Stimulated activated CD8-positive, alpha-beta memory T cell treated with anti-CD3 and anti-CD28 coated beads, Interleukin-7, amount 100 ng/mL, for 48 hours (primary cell): ENCODE measurements at places on chromosomes 11 and 22.

GRCh38 chr11:42315846-42316245 lies 856.4 kb upstream of the LRRC4C start:
- DNase-seq, result no peak

DNA sequence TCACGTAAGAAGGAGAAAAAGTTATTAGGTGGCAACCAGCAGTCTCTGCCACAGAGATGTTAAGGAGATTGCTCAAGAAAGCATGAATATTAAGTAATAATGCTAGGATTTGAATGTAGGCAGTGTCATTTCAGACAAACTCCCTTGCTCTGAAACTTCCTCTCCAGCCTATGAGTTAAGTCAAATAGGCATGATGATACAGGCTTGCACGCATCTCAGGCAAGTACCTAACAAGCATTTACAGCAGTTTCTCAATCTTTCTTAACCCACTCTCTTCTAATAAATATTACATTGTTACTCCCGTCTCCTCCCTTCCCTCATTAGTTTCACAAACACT lies 72.7 kb downstream of the RAB38 start:
- DNase-seq, result no peak

- no peak for DNase-seq
Observed at GRCh38 chr22:41271787-41272186, 14.2 kb downstream of the RANGAP1 start.

GRCh38 chr22:26735019-26735409 lies 77.6 kb downstream of the MIAT start:
- no peak for DNase-seq

DNA sequence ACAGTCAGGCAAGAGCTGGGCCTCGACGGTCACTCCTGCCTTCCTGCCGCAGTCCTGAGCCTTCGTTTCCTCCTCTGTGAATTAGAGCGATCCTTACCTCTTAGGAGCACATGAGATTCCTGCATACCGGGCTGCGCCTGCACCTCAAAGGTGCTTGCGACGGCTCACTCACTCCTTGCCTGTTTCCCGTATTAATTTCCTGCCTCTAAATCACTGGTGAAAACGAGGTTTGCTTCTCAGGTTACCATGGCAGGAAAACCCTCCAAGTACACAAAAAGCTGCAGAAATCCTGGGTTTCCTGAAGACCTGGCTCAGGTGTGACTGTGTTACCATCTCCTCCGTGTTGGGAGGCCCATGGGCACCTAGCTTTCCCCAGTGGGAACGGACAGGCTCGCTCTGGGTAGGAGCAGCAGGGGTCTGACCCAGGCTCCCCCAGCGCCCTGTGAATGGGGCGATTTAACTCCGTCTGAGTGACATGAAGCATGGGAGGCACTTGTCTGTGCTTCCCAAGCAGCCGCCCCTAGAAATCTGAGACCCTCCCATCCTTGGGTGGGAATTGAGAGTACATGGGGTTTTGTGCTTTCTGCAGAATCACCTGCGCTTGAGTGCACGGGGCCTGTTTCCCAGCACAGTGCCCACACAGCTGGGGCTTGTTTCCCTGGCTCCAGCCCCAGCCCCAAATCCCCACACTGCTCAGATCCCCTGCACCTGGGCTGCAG lies 64.8 kb downstream of the PHF21B start:
- no peak for DNase-seq

GRCh38 chr22:24325105-24325757 lies 54.6 kb downstream of the SPECC1L start:
- DNase-seq, result no peak

GRCh38 chr11:102936864-102937509 lies 18.5 kb downstream of the MMP13 start:
- DNase-seq, result no peak

DNA sequence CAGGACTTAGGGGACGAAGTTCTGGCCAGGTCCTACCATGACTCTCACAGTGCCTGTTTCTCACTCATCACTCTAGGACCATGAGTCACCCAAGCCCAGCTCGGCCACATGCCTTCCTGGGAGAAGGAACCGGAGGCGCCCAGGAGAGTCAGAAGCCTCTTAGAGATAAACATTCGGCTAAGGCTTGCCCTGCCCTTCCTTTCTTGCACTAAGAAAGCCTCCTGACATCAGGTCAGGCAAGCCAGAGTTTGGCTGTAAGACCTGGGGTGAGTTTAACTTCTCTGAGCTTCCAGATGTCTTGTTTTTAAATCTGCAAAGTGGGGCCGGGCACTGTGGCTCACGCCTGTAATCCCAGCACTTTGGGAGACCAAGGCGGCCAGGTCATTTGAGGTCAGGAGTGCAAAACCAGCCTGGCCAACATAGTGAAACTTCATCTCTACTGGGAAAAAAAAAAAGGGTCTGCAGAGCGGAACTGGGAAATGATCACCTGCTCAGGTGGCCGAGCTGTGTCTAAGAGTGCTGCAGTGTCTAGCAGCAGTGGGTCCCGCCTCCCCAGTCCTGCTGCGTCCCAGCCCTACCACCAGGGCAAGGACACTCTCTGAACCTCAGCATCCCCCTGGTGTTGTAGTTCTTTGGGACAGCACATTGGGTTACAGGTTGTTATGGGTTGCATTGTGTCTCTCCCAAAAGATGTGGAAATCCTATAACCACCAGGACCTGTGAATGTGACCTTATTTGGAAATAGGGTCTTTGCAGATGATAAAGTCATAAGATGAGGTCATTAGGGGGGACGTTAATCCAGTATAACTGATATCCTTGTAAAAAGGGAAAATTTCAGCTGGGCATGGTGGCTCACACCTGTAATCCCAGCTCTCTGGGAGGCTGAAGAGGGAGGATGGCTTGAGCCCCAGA lies 1.8 kb upstream of the CARS1 start:
- no peak for DNase-seq

DNA sequence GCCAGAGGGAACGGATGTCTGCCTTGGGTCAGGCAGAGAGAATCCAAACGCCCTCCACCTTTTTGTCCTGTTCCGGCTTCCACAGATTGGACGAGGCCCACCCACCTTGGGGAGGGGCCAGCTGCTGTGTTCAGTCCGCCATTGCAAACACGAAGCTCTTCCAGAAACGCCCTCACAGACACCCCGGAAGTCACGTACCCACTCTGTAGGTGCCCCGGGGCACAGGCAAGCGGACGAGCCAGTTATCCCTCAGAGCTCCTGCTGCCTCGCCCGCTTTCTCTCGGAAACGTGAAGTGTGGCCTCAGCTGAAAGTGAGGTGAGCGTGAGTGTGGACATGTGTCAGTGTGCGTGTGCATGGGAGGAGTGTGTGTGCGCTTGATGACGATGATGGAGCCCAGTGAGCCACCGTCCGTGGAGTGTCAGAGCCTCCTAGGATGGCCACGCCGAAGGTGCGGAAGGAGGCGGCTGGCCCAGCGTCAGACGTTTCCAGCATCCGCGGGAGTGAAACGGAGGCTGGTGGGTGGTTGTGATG lies 869.2 kb downstream of the TBC1D22A start:
- DNase-seq, result no peak

GRCh38 chr22:50000587-50001387 lies 11.8 kb downstream of the IL17REL start:
- no peak for DNase-seq

DNA sequence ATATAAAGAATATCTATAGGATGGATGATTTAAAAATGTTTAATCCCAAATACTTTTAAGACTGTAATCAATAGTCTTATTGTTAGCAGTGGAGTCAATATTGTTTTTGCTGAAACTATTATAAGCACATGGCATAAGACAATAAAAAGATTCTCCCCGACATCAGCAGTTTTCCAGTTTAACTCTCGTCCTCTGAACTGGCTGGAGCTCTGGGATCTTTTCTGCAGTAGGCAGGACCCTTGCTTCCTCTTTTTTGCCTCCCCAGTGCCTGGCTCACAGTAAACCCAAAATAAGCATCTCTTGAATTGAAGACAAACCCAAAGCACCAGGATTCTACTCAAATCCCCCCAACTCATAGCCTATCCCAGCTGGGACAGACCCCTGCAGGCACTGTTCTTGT lies 32.9 kb downstream of the KCNJ1 start:
- DNase-seq, result no peak

- no peak for DNase-seq
Observed at GRCh38 chr22:47549741-47550340, 787.4 kb downstream of the TBC1D22A start.

DNA sequence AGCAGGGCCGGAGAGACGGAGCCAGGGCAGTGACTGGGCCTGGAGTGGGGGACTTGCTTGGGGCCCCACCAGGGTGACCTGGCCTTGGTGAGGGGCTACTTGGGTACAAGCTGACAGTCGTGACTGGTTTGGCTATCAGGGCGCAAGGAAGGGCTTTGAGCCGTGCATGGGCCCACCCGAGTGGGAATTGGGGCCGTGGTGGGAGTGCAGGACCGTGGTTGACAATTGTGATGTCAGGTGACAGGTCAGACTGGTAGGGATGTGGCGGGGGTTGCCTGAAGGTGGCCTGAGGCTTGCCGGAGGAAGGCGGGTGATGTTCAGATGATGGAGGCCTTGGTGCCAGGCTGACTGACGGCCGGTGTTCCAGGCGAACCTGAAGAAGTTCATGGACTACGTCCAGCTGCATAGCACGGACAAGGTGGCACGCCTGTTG lies 5.6 kb downstream of the SHANK3 start:
- no peak for DNase-seq

DNA sequence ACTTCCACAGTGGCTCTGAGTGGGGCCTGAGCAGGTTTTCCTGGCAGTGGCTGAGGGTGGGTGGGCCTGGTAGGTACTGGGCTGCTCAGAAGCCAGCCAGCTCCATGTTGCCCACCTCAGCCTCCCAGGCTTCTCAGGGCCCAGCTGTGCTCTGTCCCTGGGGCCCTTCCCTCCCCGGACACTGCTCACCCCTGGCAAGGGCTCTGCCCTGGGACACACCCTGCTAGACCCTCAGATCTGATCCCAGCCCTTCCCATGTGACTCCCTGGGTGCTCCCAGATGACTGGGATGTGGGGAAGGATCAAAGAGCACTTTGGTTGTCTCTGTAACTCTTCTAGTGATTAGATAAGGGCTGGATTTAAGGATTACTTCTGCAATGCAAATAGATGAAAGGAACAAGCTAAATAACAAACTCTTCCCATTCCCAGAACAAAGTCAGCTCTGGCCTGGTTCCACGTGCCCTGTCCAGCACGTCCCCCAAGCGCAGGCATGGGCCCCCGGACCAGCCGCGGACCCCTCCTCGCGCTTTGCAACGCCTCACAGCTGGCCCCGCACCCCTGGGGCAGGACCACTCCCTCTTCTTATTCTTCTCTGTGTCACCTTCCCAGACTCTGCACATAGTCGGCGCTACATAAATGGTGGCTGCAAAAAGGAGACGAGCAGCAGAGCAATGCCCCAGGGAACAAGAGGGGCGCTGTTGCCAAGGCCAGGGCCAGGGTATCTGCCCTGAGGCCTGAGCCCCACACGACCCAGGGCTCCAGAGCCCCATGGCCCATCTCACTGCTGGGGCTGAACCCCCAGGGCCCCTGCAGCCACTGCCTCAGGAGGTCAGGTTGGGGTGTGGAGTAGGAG lies 5.7 kb upstream of the KRTAP5-6 start:
- DNase-seq, result no peak

GRCh38 chr11:66981976-66982578 lies 7.0 kb downstream of the C11orf86 start:
- DNase-seq, result no peak

GRCh38 chr22:43008509-43008908 lies 6.4 kb downstream of the PACSIN2 start:
- DNase-seq, result no peak

DNA sequence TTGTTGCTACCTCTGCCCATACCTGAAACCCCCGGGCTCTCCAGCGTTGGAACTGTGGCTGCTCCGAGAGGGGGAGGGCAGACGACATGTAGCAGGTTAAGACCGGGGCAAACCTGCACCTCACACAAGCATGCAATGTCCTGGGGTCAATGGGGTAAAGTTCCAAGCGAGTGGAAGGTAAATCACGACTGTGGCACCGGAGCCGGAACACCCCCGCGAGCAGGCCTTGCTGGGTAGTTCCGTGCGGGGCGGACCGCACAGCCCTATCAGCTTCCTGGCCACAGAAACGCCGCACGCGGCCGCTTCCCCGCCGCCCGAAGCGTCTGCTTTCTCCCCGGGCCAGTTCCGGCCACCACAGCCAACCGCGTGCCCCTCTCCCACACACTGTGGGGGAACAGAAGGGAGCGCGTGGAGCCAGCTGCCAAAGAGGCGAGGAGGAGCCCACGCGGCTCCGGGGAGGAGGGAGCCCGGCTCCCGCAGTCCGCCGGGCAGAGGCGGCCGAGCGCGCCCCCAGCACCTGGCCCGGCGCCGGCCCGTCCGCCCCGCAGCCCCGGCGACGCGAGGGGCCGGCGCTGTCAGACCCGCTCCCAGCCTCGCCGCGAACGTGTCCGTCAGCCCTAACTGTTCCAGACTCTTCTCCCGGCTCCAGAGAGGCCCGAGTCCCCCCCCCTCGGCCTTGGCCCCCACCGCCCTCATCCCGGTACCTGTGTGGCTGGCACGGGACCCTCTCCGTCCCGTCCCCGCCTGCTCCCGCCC lies 1.6 kb downstream of the SPTBN2 start:
- DNase-seq, result no peak

DNA sequence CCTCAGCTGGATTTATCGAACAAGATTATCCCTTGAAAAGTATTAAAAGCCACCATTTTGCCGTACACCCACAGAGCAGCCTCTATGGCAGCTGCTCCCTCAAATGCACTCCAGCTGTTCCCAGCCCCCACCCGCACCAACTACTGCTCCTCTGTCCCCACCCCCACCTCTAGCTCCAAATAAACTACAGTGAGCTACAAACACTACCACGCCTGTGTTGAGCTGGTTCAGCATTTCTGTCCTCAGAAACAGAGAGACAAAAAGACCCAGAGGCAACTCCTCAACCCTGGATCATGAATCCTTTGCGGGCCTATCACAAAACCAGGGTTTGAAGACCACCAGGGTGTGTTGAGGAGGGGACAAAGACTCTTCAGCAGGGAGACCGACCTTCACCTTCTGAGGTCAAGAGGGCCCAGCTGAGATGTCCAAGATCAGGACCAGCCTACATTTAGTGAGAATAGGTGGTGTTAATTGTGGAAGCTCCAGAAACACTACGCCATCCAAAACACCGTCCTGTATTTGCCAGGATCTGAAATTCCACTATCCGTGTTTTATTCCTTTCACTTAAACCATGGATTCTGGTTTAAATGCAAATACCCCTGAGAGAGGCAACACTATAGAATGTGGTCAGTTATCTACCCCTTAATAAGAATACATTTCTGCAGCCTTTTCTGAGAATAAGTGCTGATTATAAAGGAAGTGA lies 195.9 kb downstream of the DSCAML1 start:
- no peak for DNase-seq

GRCh38 chr11:69524291-69524882 lies 42.9 kb downstream of the LINC01488 start:
- no peak for DNase-seq

DNA sequence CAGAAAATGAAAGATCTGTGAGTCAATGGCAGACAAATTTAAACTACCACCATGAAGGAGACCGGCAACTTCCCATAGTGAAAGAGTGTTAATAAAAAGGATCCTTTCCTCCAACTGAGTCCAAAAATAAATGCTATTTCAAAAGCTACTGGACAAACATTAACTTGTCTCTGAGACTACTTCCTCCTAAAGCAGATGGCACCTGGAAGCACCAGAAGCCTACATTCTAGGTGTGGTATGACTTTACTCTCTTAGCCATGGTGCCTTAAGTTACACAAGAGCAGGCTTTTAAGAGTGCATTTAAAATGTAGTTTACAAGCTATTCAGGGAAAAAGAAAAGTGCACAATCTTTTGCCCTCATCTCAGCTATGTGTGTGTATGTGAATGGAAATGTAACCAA lies 2.5 kb downstream of the ARHGAP32 start:
- no peak for DNase-seq
